Occipital lobe (tissue), 3 donors: ENCODE measurements at places on chromosomes 7 and 10.
A peak's percentile ranks its signal among the peaks of the same experiment; 100 is the strongest.

DNA sequence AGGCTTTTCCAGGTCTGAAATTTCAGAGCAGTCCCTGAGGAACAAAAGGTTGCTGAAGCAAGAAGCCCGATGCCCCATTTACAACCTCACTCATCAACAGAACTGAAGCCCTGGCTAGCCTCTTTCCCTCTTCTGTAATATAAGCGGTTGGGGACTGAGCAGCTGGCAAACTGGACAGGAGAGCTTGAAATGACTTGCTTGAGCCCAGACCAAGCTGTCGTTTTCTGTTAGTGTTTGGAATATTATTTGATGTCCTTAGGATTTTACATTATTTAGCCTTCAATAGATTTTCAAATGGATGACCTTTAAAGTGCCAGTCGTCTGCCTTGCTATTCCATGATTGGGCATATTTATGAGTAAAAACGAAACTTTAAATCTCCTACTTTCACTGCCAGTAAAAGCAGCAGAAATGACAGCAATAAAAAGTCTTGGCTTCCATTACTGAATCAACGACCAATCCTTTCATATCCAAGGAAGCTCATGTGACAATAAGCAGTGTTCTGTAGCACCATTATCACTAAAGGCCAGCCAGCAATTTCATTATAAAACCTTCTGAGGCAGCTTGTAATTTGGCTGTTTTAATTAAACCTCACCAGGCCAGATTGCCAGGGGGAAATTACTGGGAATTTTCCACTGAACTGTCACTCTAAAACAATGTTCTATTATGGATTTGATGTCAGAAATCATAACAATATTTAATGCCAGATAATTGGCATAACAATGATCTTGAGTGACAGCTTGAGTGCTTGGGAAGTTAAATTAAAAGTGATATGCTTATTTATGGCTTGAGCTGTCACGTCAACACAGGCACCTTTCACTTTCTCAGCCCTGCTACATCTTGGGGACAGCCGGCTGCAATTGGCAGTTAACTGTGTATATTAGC, 85.9 kb downstream of the LSMEM1 start:
- DNase-seq = no peak

- no peak for DNase-seq
Observed at GRCh38 chr10:90968328-90969081, 47.6 kb upstream of the ANKRD1 start.

GRCh38 chr7:151272877-151273276, 24.4 kb upstream of the SMARCD3 start:
- DNase-seq = no peak

- no peak for DNase-seq
Observed at GRCh38 chr7:985915-986741, 3.1 kb downstream of the CYP2W1 start.

DNA sequence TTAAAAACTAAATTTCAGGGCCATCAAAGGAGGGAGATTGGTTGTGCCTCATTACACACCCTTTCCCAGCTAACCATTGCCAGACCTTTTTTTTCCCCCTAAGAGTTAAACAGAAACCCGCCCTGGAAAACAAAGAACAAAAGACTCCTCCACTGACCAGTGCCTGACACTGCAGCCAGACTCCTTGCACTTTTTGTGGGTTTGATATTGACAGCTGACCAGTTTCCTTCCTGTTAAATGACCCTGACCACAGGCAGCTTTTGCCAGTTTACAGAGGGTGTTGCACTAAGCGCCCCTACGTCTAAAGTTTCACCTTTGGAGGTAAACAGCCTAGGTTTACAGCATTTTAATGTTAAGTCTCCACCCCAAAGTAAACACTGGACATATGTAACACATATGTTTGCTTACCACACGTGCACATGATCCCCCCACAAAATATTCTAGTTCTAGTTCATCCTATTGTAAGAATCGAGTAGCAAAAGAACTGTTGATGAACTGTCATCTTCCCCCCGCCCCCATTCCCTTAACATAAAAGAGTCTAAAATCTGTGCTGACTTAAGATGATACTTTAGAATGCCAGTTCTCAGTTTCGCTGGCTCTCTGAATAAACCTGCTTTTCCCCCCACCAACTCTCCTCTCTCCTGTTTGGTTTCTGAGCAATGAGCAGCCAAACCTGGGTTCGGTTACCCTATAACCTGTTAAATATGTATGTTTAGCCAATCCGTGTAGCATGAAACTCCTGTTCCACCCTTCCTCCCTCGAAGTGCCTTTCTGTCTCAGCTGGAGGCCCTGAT, 38.0 kb downstream of the FOXI2 start:
- DNase-seq = no peak

GRCh38 chr10:74644738-74645137, 181.7 kb upstream of the KAT6B start:
- no peak for DNase-seq

GRCh38 chr7:3146571-3147226, 103.0 kb upstream of the CARD11 start:
- DNase-seq = no peak

DNA sequence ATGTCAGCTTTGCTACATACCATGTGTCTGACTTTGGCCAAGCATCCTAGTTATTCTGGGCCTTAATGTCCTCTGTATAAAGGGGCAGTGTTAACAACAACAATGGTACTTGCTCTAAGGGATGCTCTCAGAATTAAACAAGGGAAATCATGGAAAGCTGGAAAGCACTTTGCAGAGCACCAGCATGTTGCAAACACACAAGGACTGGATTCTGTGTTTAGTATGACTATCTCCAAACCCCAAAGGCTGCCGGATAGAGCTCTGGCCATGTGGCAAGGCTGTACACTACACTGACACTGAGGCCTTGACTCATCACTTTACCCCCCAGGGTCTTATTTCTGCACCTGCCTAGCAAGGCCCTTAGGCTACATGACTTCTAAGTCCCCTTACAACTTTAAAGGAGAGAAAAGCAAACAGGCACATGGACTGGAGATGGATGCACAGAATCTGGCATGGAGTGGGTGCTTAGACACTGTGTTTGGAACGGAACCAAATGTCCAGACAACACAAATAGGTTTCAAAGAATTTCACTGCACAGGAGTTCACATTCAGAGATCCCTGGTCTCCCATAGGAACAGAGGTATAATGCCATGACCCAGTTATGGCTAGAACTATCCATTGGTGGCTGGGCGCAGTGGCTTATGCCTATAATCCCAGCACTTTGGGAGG, 74.6 kb downstream of the FAM13C start:
- no peak for DNase-seq

GRCh38 chr10:13068071-13068470, 31.9 kb upstream of the OPTN start:
- DNase-seq = no peak

DNA sequence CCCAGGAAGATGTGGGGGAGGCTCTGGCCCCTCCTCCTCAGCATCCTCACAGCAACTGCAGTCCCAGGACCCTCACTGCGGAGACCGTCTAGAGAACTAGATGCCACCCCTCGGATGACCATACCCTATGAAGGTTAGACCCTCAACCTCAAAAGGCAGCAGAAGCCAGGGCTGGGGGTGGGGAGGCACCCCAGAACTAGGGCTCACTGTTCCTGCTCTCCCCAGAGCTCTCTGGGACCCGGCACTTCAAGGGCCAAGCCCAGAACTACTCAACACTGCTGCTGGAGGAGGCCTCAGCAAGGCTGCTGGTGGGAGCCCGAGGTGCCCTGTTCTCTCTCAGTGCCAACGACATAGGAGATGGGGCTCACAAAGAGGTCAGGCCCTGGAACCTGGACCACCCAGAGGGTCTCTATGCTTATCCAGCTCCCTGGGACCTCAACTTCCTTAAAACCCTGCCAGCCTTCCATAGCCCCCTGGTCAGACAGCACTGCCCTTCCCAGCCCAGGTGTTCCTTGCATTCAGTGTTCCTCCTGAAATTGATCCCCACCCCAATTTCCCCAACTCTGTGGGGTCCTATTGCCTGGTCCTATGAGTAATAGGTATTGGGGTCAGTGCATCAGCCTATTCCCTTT, 3.7 kb downstream of the SEMA4G start:
- DNase-seq = no peak

GRCh38 chr7:22613496-22613895, 113.5 kb upstream of the IL6 start:
- DNase-seq = no peak

DNA sequence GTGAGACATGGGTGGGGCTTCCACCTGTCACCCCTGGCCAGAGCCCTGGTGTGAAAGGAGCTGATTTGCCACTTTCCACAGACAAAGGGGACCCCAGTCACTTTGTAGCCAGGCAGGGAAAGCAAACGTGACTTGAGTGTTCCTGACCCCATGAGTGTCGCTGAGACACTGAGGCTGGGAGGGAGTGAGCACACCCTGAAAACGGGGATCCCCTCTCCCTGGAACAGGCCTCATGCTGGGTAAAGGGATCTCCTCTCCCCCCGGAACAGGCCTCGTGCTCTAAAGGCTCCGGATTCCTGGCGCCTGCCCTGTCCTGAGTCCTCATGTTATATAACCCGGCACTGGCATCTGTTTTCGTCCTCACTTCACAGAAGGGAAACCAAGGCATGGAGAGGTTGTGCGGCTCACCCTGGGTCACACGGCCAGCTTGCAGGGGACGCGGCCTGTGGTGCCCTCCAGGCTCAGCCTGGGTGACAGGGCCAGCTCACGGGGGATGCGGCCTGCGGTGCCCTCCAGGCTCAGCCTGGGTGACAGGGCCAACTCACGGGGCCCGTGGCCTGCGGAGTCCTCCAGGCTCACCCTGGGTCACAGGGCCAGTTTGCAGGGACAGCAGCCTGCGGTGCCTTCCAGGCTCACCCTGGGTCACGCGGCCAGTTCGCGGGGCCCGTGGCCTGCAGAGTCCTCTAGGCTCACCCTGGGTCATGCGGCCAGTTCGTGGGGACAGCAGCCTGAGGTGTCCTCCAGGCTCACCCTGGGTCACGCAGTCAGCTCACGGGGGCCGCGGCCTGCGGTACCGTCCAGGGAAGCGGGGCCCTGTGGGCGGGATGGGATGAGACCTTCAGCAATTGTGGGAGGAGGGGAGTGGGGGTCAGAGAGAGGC, 104.7 kb downstream of the PDGFA start:
- DNase-seq = no peak

DNA sequence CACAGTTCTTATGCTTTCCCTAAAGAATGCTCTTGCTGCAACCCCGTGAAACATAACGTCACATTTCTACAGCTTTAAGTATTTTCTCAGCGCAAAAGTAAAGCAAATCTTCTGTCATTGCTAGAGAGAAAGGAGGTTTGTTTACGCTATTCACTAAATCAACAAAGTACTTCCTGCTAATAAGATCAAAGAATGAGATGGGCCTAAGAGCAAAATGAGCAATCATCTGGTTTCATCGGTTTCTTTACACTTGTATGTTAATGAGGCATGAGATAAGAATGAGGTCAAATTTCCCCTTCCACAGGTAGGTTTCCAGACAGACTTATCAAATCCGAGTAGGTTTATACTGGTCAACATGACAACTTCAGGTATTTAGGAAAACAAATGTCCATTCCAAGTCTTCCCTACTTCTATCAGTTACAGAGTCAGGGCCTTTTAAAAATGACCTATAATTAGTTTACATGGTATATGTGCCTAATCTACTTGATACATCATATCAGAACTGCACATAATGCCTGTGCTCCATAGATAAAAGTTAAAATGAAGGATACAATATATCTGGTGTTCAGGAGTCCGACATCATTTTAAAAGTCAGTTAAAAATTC, 8.4 kb downstream of the USP6NL start:
- DNase-seq = no peak

GRCh38 chr7:55570939-55571338, 1.4 kb downstream of the VOPP1 start:
- DNase-seq = no peak

GRCh38 chr7:36617408-36617807, 106.9 kb downstream of the AOAH start:
- no peak for DNase-seq

- DNase-seq = no peak
Observed at GRCh38 chr7:3899559-3899991, 598.5 kb downstream of the SDK1 start.

DNA sequence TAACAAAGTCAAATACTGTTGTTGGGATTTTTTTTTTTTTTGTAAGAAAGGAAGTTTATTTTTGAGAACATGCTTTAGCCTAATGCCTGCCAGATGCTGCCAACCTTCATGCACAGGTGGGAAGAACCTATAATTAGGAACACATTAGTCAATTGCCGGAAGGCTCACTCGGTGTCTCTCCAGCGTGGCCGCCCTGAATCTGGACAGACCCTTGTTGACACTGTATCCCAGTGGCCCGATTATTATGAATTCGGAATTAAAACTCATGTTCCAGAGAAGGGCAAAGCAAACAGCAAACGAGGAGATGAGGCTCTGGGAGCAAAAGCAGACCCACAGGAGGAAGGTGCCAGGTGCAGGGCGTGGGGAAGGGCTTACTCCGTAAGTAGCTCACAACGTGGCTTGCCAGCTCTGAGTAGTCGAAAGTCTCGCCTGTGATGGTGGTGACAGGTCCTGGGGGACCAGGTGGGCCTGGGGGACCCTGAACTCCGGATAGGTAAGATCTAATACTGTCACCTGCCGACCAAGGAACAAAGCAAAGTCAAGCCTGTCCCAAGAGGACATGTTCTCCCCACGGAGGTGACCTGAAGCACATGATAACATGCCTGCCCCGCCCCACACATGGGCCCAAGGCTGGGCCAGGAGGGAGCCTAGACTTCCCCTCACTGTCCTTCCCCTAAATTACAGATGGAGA, 48.3 kb downstream of the COL17A1 start:
- no peak for DNase-seq

DNA sequence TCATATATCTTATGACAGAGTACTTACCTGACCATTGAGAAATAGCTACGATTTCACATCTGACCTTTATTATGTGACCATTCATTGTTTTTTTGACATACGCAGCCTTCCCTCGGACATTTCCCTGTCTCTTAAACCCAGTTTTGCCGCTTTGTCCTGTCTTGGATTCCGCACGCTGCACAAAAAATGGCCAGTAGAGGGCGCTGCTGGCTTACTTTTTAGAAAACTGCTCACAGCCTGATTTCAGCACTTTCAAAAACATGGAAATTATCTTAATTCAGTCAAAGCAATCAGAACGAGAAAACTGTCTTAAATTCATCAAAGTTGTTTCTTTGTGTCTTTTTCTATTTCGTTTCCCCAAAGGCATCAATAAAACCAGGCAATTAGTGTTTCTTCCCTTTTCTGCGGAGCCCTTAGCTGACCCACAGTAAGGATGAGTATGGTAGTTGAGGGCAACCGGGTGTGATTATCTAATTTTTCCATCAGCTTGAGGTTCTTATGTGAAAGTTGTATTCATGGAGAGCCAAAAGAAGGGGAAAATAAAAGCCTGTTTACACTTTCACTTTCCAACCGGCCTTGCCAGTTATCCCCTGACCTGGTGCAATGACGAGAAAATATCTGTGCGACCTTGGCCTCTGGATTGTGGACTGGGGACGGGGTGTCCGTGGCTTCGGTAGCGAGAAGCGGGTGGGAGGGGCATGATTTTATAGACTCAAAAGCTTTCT, 144.4 kb downstream of the DYNC1I1 start:
- peak; percentile 63 for DNase-seq

DNA sequence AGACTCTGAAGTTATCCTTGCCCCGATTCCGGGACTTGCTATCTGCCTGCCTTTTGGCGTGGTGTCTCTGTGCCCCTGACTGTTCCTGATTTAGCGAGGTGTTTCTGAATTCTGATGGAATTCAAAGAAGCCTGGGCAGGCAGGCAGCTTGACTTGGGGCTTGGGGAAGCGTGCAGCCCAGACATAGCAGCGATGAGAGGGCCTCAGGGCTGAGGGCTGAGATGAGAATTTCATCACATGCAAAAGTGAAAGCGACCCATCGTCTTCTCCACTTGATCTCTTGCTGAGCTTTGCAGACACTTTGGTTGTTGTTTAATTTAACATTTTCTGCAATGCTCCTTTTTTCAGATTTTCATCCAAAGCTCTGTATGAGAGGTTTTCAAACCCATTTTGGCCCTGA, 57.8 kb downstream of the TCF7L2 start:
- no peak for DNase-seq
